ENCODE measurements at places on chromosomes 7 and 10. TPM values are rescaled to one million over a fixed set of nuclear protein-coding genes. Genes with fewer than 3 reads are reported as not detected.

GRCh38 chr10:12969951-12970350 is 31.6 kb downstream of the CCDC3 start:
- no peak for DNase-seq
- no peaks in the 10 kb centered on the region for H3K36me3 ChIP-seq
- no peaks in the 10 kb centered on the region for H3K27me3 ChIP-seq
- no peaks in the 10 kb centered on the region for H3K4me1 ChIP-seq

- H3K36me3 ChIP-seq, result no peaks in the 10 kb centered on the region
- H3K4me1 ChIP-seq, result no peaks in the 10 kb centered on the region
- H3K27ac ChIP-seq, result no peak overlapping the region
Observed at GRCh38 chr10:10056961-10057360, 960.7 kb upstream of the CELF2 start.

DNA sequence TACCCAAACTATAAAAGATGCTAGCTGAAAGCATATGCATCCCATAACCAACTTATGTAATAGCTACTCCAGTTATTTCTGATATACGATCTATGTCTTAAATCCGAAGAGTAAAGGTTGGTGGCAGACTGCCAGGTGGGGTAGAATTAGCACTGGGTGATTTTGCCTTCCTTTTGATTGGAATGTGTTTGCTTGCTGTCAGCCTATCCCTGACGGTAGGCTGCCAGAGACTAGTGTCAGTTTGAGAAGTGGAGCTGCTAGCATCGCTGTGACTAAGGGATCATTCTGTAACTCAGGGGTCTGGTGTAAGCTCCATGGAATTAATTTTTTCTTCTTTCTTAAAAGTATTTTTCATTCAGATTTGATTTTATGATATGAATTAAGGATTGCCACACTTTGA is 9.5 kb upstream of the SEM1 start:
- H3K4me1 ChIP-seq, result no peaks in the 10 kb centered on the region
- no peak overlapping the region for H3K4me3 ChIP-seq
- H3K27ac ChIP-seq, result no peak overlapping the region
- DNase-seq, result no peak
- no peaks in the 10 kb centered on the region for H3K27me3 ChIP-seq
- H3K36me3 ChIP-seq, result no peaks in the 10 kb centered on the region

DNA sequence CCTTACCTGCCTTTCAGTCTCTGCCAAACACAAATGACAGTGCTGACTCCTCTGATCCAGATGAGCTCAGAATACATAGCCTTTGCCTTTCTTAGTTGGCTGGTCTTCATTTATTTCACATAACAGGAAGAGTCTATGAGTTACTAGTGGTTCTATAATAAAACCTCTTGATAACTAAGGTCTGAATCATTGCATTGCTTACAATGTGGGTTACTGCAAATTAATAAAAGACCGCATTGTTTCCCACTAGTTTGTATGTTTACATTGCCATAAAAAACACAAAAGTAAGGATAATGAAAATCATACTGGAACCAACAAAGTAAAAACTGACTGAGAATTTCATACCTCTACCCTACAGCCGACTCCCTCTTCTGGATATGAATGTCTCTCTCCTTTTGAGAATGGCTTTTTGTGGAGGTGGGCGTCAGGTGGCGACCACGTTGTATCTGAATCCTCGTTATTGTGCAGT is 62.0 kb upstream of the AKR1E2 start:
- H3K27ac ChIP-seq, result peak overlapping the region; percentile 2
- peaks cover 11% of the 10 kb centered on the region for H3K4me1 ChIP-seq
- no peaks in the 10 kb centered on the region for H3K27me3 ChIP-seq
- no peak overlapping the region for H3K4me3 ChIP-seq
- no peaks in the 10 kb centered on the region for H3K36me3 ChIP-seq

Gene RET
- total RNA-seq, result 7.9 TPM

DNA sequence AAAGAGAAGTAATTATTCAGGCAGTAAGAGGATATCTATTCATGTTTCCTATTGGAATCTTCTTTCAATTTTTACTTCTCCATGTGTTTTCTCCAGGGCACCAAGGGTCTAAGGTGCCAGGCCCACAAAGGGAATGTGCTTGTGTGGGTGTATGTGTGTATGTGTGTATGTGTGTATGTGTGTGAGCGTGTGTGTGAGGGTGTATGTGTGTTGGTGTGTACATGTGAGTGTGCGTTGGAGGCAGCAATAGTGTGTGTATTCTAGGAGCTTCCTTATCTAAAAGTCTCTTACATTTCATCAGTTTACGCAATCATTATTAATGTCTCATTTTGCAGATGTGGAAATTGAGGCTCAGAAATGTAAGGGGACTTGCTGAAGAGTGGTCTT is 28.3 kb downstream of the RAMP3 start:
- H3K4me1 ChIP-seq, result no peaks in the 10 kb centered on the region
- no peaks in the 10 kb centered on the region for H3K27me3 ChIP-seq
- no peak overlapping the region for H3K4me3 ChIP-seq
- DNase-seq, result no peak
- no peaks in the 10 kb centered on the region for H3K36me3 ChIP-seq
- no peak overlapping the region for H3K27ac ChIP-seq

DNA sequence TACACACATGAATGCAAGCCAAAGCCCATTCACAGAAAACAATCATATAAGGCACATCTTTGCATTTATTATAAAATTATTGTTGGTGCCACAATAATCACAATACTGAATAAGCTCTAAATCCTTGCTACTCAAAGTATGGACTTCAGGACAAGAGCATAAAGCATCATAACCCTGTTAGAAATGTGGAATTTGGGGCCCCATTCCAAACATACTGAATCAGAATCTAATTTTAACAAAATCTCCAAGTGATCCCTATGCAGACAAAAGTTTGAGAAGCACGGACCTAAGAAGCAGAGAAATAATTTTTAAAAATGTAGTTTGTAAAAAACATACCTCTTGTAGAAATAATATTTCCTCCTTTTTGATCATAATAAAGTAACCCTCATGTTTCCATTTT is 199.2 kb downstream of the IMMP2L start:
- no peak for DNase-seq
- H3K36me3 ChIP-seq, result no peaks in the 10 kb centered on the region
- H3K4me1 ChIP-seq, result peaks cover 5% of the 10 kb centered on the region
- no peaks in the 10 kb centered on the region for H3K27me3 ChIP-seq

DNA sequence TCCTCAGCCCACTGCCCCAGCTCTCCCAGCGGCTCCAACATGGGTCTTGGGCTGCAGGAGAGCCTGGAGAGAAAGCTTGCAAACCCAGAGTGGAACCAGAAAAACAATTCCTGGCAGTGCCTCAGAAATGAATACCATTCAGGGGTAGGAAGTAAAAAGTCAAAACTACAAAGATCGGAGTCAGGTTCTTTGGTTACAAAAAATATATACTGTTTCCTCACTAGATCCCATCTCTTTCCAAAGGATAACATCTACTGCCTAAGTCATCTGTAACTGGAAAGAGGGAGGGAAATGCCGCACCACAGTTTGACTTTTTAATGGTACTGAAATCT is 14.9 kb downstream of the CREB3L2 start:
- peaks cover 84% of the 10 kb centered on the region for H3K4me1 ChIP-seq
- H3K4me3 ChIP-seq, result no peak overlapping the region
- no peaks in the 10 kb centered on the region for H3K36me3 ChIP-seq
- H3K27me3 ChIP-seq, result no peaks in the 10 kb centered on the region
- no peak for DNase-seq

- H3K27ac ChIP-seq, result no peak overlapping the region
- H3K4me1 ChIP-seq, result peaks cover 43% of the 10 kb centered on the region
- no peak for DNase-seq
- no peak overlapping the region for H3K4me3 ChIP-seq
Observed at GRCh38 chr10:49076741-49077521, 38.4 kb downstream of the VSTM4 start.

DNA sequence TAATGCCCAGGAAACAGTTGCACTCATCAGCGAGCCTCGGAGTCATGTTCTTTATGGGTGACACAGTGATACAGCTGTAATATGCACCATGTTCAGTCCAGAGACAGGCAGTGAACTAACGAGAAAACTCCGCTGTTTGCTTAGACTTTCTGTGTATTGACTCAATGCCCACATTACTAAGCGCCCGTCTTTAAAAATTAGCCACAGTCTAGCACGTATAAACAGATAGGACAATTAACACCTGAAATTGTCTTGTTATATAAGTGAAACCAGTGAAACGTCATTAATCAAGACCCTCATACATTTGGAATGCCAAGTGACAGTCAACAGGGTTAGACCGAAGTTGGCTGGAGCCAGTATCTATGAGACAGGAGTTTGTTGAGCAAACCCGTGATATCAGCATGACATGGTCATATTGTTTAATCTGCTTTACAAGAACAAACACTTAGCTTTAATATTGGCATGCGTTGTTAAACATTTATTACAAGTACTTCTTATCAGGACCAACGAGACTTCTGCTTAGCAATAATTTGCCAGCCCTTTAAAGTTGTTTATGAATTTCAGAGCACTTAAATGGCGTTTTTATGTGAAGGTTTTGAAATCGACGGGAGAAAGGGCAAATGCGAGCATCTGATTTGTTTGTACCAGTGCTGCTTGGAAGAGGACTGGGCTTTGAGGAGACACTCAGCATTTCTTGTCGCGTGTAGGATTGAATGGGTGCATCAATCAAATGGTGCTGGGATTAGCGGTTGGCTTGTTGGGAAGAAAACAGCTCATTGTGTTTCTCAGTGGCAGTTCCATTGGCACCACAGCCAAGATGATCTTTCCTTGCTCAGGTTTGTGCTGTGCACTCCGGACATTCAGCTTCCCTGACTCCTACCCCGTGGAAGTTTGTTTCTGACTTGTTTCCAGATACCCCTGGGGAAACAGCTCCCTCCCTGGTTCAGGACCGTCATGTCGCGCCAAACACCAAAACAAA is 56.3 kb downstream of the CAMK1D start:
- no peak overlapping the region for H3K4me3 ChIP-seq
- no peaks in the 10 kb centered on the region for H3K36me3 ChIP-seq
- peak overlapping the region; percentile 21 for H3K27ac ChIP-seq
- H3K27me3 ChIP-seq, result no peaks in the 10 kb centered on the region
- no peaks in the 10 kb centered on the region for H3K4me1 ChIP-seq

Gene OR2A5
- not detected for total RNA-seq

DNA sequence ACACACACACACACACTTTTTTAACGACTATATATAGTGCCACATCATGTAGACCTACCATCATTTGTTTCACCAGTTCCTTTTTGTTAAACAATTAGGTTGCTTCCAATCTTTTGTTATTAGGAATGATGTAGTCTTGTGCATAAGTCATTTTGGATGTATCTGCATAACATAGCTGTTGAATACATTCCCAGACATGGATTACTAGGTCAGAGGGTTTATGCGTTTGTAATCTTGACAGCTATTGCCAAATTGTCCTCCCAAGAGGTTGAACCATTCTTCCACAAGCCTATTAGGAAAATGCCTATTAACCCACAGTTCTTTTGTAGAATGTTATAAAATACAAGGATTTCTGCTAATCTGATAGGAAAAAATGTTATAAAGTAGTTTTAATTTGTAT is 87.3 kb downstream of the PALS2 start:
- H3K27ac ChIP-seq, result no peak overlapping the region
- H3K4me3 ChIP-seq, result no peak overlapping the region
- DNase-seq, result no peak
- no peaks in the 10 kb centered on the region for H3K27me3 ChIP-seq
- no peaks in the 10 kb centered on the region for H3K36me3 ChIP-seq

GRCh38 chr7:11605749-11606148 is 226.2 kb downstream of the THSD7A start:
- H3K27me3 ChIP-seq, result no peaks in the 10 kb centered on the region
- no peak for DNase-seq

DNA sequence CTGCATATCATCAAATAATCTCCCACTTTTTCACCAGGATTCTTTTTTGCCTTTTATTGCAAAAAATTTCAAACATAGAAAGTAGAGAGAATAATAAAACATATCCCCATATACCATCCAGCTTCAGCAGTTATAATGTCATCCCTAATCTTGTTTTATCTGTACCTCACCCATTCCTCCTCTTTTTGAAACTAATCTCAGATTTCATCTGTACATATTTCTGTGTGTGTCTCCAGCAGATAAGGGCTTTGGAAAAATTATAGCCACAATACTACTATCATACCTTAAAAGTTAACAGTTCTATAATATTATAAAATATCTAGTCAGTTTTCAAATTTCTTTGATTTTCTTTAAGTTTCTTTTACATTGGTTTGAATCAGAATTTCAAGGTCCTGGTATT is 7.6 kb upstream of the ENTPD1 start:
- H3K4me1 ChIP-seq, result no peaks in the 10 kb centered on the region
- H3K4me3 ChIP-seq, result no peak overlapping the region
- no peaks in the 10 kb centered on the region for H3K36me3 ChIP-seq
- no peak overlapping the region for H3K27ac ChIP-seq

Gene UNC5B
- total RNA-seq, result 24.3 TPM

- H3K27me3 ChIP-seq, result no peaks in the 10 kb centered on the region
- H3K36me3 ChIP-seq, result no peaks in the 10 kb centered on the region
- peaks cover 35% of the 10 kb centered on the region for H3K4me1 ChIP-seq
- DNase-seq, result no peak
- no peak overlapping the region for H3K27ac ChIP-seq
- no peak overlapping the region for H3K4me3 ChIP-seq
Observed at GRCh38 chr10:97503406-97503805, 4.7 kb downstream of the UBTD1 start.

DNA sequence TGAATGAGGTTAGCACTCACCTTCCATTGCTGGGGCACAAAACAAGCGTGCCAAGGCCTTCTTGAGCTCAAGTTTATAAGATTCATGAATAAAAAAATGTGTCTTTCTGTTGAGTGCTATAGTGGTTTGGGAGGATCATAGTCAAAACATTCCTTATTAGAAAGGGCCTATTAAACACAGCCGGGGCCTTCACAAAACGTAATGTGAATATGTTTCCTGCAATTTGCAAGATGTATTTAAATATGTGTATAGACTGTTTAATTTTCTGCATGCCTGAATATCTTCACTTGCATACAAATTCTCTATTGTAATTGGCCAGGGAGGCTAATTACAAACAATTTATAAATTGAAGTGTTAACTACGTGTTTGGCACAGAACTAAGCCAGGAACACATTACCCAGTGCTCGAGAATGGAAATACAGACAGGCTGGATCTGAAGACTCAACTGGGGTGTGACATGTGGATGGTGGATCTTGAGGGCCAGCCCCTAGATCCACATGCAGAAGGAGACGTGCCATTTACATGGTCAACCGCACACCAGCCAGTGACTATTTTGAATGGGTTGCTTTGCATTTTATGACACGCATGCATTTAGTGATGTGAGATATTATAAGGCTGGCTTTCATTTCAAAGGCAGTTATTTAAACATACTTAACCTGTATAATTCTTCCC is 31.3 kb downstream of the LYZL2 start:
- H3K27me3 ChIP-seq, result no peaks in the 10 kb centered on the region
- no peaks in the 10 kb centered on the region for H3K4me1 ChIP-seq
- no peak overlapping the region for H3K27ac ChIP-seq
- no peaks in the 10 kb centered on the region for H3K36me3 ChIP-seq
- no peak overlapping the region for H3K4me3 ChIP-seq
